Esophagus squamous epithelium (tissue), 5 donors: ENCODE measurements at places on chromosomes 16 and 17.

GRCh38 chr16:84500531-84500930 lies 3.9 kb downstream of the MEAK7 start:
- DNase-seq, result no peak

DNA sequence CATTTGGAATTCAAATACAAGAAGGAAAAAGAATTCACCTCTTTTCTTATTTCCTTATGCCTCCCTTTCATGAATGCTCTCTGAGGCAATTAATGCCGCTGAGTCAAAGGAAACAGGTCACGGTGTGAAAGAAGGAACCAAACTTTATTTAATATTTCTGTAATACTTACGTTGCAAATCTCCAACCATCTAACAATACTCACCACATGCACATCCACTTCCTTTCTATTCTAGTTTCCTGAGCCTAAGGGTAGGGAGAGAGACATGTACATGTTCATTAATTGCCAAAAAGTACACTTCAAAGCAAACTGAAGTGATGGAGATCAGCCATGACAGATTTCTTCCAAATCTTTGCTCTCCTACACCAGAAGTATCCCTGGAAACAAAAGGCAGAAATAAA lies 47.9 kb upstream of the HLF start:
- no peak for DNase-seq

DNA sequence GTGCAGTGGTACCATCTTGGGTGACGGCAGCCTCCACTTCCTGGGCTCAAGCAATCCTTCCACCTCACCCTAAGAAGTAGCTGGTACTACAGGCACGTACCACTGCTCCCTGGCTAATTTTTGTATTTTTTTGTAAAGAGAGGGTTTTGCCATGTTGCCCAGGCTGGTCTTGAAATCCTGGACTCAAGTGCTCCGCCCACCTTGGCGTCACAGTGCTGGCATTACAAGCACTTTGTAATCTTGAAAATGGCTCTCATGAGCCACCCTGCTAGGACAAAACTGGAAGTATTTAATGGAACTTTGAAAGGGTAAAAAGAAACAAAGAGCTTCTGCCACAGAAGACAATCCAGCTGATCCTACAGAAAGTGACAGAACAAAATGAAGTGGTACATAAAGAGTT lies 9.2 kb downstream of the SUMO2 start:
- no peak for DNase-seq

DNA sequence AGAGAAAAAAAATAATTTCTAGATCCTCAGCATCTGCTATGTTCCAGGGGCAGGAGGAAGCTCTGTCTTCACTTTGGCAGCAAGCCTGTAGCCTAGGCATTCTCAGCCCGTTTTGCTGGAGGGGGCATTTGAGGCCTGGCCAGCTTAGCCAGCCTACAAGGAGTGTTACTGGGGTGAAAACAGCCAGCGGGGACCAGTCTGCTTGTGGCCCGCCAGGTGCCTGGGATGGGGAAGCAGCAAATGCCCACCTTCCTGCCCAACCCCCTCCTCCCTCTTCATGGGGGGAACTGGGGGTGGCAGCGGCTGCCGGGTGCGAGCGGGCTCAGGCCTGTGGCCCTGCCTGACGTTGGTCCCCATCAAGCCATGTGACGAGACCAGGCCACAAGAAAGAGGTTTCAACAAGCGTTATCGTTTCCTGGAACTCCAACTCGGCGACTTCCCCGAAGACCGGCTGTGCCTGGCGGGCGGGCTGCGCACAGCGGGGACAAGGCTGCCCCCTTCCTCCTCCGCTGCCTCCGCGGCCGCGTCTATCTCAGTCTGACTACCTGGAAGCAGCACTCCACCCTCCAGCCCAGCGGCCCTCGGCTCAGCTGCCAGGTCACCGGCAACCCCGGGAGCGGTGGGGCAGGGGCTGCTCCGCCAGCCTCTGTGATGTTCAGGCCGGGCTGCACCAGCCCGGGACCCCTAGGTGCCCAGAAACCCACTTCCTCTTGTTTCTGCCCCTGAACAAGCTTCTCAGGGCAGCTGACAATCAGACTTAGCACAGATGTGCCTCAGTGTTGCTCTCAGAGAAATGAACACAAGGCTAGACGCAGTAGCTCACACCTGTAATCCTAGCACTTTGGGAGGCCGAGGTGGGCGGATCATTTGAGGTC lies 22.9 kb downstream of the SOCS1 start:
- DNase-seq, result no peak

DNA sequence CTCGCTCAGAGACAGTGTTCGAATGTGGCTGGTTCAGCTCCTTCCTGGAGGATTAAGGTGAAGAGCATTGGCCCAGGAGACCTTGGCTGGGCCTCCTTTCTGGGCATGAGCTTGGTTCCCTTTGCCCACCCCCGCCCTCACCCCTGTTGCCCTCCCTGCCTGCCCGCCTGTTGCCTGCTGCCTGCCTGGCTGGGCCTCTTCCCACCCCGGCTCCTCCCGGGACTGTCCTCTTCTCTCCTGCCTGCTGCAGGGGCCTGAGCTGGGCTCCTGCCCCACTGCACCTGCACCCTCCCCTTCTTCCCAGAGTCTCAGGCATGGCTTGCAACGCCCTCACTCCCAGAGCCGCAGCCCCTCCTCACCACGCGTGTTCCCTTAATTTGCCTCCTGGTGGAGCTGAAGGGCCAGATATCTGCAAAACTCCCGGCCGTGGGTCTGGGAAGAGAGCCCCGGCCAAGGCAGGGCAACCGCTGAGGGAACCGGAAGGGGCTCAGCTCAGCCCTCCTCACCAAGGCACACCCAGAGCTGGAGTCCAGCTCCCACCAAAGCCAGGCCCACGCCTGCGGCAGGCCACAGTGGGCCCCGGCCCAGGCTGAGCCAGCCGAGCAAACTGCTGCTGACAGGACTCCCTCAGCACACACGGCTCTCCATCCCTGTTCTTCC lies 31.2 kb downstream of the MNT start:
- DNase-seq, result no peak

DNA sequence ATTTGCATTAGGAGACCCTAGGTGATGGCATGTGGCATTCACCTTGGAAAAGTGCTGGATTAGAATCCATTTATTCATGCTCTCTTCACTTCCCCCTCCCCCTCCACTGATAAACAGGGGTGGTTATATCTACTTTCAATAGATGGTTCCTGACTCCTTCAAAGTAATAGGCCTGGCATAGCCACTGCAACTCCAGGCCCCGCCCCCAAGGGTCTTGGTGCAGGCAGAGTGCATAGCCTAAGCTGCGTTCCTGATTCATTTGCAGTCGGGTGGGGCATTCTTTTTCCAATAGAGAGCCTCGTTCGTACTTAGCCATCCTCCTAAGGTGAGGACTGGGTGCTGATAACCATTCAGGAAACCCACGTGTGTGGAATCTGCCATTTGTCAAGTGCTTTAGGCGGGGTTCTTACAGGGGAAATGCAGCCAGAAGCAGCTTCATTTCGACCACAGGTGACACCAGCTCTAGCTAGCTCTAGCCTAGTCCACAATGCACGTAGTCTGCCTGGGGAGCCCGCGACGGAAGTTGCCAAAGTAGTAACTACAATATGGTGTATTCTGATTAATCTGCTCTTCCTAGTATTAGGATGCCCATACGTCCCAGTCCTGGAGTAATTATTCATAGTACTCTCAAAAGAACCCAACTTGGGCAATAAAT lies 11.1 kb downstream of the UBE2O start:
- no peak for DNase-seq

GRCh38 chr16:13573903-13574302 lies 346.1 kb upstream of the ERCC4 start:
- no peak for DNase-seq
